ENCODE measurements at places on chromosomes 5 and 9. TPM values are rescaled to one million over a fixed set of nuclear protein-coding genes. Genes with fewer than 3 reads are reported as not detected.

DNA sequence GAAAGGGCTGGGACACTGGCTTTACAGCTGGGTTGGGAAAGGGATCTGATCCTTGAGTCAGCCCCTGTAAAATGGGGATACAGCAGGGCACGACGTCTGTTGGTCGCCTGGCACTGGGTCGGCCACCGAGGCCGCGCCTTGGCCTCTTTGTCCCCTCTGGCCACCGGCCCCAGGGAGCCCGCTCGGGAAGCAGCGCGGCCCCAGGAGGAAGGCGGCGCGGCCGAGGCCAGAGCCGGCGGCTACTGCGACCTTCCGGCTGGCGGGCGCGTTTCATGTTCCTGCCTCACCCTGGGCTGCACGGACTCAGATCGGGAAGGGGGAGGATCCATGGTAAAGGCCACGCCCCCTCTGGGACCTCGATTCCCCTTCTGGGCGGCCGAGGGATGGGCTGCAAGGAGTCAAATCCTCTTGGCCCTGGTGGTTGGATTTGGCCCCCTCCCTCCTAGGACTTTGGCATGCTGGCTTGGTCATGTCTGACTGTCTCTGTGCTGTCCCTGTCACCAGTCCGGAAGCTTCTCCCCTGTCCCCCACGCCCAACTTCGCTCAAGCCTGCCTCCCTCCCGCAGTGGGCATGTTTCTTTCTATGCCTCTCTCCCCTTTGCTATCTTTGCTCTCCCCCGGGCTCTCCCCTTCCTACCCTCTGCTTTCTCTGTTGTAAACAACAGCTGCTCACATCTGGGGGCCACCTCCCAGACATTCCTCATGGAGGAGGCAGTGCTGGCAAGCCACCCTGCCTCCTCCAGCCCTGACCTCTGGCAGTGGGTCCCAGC is 25.8 kb downstream of the FPGS start:
- no peak for DNase-seq

DNA sequence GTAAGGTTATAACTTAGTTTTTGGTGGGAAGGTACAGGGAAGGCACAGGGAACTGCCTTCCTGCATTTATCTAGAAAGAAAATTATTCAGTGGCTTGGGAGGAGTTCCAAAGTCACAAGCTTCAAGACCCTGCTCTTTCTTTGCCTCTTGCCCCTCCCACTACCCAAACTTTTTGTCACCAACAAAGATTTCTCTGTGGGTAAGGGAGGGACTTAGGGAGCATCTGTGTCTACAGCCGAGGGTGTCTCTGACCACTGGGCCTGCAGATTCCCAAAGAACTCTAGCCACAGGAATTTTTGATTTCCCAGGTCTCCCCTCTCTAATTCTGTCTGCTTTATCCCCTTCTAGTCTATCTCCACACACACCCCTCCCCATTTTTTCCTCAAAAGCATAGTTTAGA is 2.1 kb downstream of the ECSCR start:
- DNase-seq, result no peak

GRCh38 chr9:98554752-98555151 is 154.0 kb downstream of the GABBR2 start:
- no peak for DNase-seq

Gene VCAN
- 14.4 TPM for total RNA-seq

Gene ZNF454
- total RNA-seq, result 0.72 TPM

Gene GOLM1
- 45.2 TPM for total RNA-seq

All from H4 (cell line).